Left ventricle myocardium superior (tissue), 1 donor: ENCODE measurements at places on chromosomes 11 and 22. TPM values are rescaled to one million over a fixed set of nuclear protein-coding genes. Genes with fewer than 3 reads are reported as not detected.

GRCh38 chr22:37822079-37822833 is 926 bp upstream of the GALR3 start:
- DNase-seq, result no peak

DNA sequence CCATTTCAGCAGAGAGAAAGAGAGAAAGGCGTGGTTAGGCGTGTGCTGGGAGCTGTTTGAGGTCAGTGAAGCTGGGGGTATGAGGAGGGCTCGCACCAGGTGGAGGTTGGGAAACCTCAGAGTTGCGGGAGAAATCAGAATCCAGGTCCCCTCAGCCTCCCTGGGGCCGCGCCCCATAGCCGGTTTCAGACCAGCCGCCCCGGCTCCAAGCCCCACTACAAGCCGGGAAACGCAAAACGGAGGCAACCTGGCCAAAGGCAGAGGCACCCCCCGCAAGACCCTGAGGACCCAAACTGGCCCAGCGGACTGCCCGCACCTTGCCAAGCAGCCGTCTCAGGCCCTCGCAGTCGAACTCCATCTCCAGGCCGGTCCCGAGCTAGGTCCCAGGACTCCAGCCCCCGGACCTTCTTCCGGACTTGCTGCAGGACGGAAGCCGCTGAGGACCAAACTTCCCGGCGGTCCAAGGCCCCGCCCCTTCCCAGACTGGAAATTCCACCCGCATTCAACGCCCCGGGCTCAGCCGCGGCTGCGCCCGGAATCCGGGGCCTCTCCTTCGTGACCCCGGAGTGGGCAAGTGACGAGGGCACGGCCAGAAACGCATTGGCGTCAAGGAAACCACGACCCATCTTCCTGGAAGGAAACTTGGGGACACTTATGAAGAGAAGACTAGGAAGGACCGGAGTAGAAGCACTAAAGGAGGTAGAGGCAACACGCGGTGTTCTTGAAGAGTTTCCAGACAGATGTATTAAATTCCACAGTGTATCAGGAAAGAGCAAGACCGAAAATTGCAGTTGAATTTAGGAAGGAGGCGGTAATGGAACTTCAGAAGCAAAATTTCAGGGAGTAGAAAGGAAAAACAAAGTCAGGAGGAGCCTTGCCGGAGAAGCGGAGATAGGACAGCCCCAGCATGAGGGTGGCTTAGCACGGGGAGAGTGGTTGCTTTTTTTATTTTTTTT is at the start of gene UEVLD:
TSS of gene UEVLD (minus strand) at position 438 of the 956 bp plus-strand sequence. CDS start at position 358, 80 bp downstream.
- DNase-seq, result peak; percentile 93

Gene ST14
- total RNA-seq, result 2.1 TPM

DNA sequence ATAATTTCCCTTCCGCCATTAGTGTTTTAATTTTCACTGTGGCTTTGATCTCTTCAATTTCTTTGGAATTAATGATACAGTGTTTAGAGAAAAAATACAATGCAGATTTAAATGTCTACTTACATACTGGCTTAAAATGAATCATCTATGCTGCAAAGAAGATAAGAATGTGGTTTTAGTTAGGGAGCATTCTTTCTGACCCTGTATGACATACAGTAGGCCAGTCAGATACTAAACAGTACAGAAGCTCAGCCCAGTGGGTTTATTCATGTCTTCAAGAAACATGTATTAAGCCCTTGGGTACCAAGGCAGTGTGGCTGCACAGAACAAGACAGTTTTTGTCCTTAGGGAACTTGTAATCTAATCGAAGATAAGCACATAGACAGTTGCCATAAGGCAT is 268.8 kb downstream of the DDX10 start:
- no peak for DNase-seq

Gene APBB1
- 87.6 TPM for total RNA-seq

GRCh38 chr11:405323-405953 is 9.4 kb downstream of the SIGIRR start:
- DNase-seq, result peak; percentile 79

GRCh38 chr11:33910296-33910957 is 18.6 kb upstream of the LMO2 start:
- DNase-seq, result no peak

GRCh38 chr11:7671347-7672215 is 1.7 kb downstream of the CYB5R2 start:
- no peak for DNase-seq

GRCh38 chr22:35950262-35950661 is 78.4 kb downstream of the RBFOX2 start:
- no peak for DNase-seq

DNA sequence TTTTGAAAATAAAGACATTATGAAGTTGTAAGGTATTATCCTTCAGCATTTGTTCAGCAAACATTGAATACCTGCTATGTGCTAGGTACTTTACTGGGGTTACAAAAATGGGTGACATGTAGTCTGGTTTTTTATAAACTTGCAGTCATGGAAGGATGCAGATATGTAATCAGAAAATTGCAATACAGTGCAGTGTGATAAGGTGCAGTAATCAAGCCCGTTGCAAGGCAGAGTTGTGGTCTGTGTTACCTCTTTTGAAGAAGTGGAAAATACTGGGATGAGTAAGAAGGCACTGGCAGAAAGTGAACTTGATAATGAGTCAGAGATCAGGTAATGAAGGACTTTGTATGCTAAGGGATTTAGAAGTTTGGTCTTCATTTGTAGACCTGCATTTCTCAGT is 8.1 kb downstream of the FBXO7 start:
- DNase-seq, result no peak

GRCh38 chr22:32818446-32819115 is 17.1 kb downstream of the TIMP3 start:
- DNase-seq, result no peak

GRCh38 chr11:100624346-100624745 is 62.7 kb upstream of the ARHGAP42 start:
- no peak for DNase-seq

Gene PRDM11
- total RNA-seq, result 16.9 TPM

Gene ALDH3B1
- 4.9 TPM for total RNA-seq

Gene USP47
- total RNA-seq, result 51.5 TPM

- no peak for DNase-seq
These were observed 45.0 kb downstream of the OR4C6 start for GRCh38 chr11:55707029-55707428.

GRCh38 chr11:13269775-13270174 is 7.8 kb upstream of the BMAL1 start:
- no peak for DNase-seq

GRCh38 chr11:65854852-65855837 is 2.8 kb downstream of the CFL1 start:
- peak; percentile 25 for DNase-seq

Gene THRSP
- total RNA-seq, result 1.1 TPM

DNA sequence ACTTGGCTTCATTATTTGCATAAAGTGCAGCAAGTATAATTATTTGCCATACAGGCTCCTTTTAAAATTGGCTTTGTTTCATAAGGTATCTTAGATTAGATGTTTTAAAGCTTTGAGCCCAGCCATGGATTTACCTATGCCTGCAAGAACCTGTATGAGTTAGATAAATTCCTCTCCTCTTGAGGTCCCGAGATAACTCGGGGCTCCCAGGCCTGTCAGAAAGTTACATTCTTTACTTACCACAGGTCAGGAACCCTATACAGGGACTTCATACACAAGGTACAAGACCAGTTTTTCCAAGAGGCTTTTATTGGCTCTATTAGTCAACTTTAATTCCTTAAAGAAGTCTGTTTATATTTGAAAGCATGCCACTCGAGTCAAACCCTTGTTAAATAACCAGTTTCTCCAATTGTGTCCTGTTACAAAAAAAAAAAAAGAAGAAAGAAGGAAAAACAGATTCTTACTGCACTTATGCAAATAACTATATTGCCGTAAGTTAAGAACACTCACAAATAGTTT is 2.3 kb upstream of the C1QTNF6 start:
- DNase-seq, result no peak

Gene HSPB2
- total RNA-seq, result 37.0 TPM

Gene OSBPL5
- total RNA-seq, result 15.9 TPM

Gene IGLL1
- not detected for total RNA-seq

DNA sequence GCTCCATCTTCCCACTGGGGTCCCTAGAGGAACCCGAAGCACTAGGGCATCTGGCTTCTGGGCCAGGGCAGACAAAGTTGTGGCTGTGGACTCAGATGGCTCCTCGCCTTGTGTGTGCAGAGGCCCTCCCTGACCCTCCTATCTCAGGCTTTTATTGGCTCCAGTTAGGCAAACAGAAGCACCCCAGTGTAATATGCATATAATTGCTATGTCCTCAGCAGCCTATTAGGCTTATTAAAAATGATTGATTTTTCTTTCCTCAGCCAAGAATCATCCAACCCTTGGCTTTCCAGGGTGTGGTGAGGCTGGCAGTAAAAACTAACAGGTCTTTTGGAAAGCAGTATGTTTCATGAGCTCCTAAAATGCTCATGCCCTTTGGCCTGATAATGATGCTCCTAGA is 22.3 kb downstream of the UPB1 start:
- DNase-seq, result no peak

DNA sequence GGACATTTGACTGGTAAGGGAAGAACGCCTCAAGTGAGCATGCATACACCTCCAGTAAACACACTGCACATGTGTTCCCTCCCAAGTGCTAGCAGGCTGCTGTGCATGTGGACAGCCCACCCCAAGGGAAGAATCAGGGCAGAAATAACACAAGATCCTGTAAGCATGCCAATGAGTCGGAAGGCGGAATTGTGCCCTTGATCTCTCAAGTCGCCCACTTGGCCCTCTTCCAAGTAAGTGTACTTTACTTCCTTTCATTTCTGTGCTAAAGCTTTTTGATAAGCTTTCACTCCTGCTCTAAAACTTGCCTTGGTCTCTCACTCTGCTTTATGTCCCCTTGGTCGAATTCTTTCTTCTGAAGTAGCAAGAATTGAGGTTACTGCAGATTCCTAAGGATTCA is 139.6 kb downstream of the TRPC6 start:
- no peak for DNase-seq

Gene LMO2
- total RNA-seq, result 10.9 TPM

- DNase-seq, result no peak
These were observed 7.1 kb downstream of the KCNQ1 start for GRCh38 chr11:2451916-2452315.

DNA sequence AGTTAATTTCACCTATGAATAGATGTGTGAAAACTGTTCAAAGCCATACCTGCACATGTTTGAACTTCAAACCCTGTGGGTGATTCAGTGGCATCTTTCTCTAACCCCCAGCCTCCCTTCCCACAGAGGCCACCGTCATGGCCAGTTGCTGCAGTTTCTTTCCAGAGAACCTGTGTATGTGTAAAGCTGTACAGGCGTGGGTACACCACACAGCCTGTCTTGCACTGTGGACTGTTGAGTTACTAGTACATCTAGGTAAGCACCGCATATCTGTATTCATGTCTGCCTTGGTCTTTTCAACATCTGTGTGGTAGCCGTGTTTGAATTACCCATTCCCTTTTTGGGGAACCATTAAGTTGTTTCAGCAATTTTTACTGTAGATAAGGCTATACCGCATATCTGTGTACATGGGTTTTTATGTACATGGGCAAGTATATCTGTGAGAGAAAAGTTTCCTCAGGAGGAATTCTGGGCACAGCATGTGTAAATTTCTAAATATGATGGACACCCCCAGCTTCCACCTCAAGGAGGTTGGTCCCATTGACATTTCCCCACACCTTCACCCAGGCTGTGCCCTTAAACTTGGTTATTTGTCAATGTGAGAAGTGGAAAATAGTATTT is 13.9 kb downstream of the NEAT1 start:
- no peak for DNase-seq

GRCh38 chr11:8698917-8699441 is 16.4 kb downstream of the RPL27A start:
- no peak for DNase-seq

GRCh38 chr11:93131709-93132108 is 66.1 kb downstream of the SLC36A4 start:
- no peak for DNase-seq

GRCh38 chr22:40463683-40464082 is 93.3 kb downstream of the SGSM3 start:
- no peak for DNase-seq

DNA sequence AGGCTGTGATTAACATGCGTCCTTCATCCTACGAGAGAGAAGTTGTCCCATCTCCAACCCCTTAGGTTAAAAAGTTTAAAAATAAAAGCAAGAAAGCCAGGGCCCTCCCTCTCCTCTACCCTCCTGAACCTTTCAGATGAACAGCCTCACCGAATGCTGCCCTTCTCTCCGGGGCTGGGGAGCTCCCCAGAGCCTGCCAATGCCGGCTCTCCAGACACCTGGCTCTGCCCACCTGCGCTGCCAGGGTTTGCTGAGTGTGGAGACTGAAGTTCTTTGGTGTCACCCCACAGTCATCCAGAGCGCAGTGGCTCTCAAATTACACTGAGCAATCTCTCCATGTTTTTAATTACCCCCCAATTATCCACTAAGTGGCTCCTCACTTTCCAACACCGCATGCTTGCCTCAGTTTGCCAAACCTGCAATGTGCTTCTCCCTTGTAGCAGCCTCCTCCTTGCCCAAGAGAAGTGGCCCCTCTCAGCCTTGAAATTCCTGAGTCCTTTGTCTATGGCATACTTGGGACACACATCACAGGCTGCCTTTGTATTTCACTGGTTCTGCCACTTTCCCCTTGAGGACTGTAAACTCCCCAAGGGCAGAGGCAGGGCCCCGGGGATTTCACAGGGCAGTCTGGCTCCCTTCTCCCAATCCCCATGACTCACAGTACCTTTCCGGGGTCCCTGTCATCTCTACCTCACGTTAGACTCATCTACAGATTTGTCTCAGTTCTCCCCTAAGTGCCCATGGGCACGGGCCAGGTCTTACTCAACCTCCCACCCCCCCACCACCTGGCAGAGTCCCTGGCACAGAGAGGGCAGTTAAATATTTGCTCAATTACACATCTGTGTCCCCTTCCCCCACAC is 2.0 kb downstream of the MYH9 start:
- peak; percentile 74 for DNase-seq

DNA sequence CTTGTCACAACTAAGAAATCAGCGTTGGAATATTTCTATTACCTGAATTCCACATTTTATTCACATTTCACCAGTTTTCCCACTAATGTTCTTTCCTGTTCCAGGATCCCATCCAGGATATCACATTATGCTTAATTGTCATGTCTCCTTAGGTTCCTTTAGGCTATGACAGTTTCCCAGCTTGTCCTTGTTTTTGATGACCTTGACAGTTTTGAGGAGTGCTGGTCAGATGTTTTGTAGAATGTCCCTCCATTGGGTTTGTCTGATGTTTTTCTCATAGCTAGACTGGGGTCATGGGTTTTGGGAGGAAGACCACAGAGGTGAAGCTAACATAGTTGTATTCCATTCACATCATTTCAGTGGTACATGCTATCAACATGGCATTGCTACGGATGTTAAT is 80.8 kb upstream of the HEPHL1 start:
- DNase-seq, result no peak

Gene ME3
- total RNA-seq, result 29.8 TPM
